Type B pancreatic cell (in vitro differentiated cells): ENCODE measurements at places on chromosomes 7 and 10. TPM values are rescaled to one million over a fixed set of nuclear protein-coding genes. Genes with fewer than 3 reads are reported as not detected.

DNA sequence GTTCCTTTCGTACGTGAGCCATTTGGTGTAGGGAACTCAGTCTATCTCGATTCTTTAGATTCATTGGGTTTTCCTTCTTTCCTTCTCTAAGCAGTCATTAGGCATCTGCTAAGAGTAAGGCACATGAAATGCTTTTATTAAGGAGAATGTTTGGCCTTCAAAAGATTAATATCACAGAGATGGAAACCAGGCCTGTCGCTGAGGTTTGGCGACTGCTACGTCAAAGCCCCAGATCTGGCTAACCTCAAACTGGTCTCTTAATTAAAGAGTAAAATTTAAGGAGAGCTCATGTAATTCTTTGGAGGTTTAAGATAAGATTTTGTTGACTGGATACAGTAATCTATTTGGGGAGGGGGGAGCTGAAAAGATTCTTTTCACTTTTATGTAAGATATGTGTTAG, 189.8 kb downstream of the JCAD start:
- H3K36me3 ChIP-seq: peaks cover 14% of the 10 kb centered on the region
- no peak for DNase-seq
- peak overlapping the region; percentile 62 for H3K27ac ChIP-seq
- no peaks in the 10 kb centered on the region for H3K27me3 ChIP-seq

DNA sequence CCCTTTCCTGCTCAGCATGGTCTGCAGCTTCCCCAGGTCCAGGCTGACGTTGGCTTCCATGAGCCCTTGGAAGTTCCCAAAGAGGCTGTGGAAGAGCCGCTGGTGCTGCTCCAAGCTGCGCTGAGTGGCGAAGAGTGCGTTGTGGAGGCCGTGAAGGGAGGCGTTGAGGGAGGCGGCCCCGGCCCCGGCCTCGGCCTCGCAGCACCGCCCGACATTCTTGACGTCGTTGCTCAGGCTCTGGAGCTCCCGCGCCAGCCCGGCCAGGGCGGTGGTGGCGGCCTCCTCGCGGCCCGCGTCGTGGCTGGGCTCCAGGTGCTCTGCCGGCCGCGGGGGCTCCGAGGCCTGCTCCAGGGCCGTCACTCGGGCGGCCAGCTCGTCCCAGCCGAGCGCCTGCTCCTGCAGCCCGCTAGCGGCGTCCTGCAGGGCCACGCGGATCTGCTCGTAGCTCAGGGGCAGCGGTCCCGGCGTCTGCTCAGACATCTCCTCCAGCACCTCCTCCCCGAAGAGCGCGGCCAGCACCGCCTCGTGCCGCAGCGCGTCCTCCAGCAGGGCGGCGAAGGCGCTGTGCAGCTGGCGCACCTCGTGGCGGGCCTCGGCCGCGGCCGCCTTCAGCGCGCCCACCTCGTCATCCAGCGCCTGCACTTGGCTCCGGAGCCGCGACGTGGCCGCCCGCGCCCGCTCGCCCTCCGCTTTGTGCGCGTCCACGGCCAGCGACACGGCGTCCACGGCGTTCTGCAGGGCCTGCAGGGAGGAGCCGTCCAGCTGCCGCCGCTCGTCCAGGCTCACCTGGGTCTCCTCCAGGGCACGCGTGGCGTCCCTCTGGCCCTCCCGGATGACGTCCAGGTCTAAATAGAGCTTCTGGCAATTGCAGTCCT, 14.7 kb downstream of the MMRN2 start:
- peak; percentile 68 for DNase-seq
- no peaks in the 10 kb centered on the region for H3K36me3 ChIP-seq
- peaks cover 4% of the 10 kb centered on the region for H3K27me3 ChIP-seq
- peaks cover 19% of the 10 kb centered on the region for H3K4me1 ChIP-seq
- H3K27ac ChIP-seq: no peak overlapping the region

DNA sequence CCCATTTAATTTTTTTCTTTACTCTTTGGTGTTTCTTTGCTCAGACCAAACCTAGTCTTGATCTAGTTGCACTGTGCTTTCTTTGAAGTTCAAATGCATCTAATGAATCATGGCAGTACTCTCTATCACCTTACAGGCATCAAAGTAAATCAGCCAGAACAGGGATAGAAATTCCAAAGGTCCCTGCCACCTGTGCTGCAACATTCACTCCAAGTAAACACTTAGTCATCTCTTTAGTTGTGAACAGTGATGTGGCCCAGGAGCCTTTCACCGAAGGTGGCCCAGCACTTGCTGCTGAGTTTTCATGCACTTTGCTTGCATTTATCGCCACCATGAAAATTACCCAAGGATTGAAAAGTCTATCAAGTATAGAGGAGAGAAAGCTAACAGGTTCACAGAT, 314.1 kb upstream of the ETV1 start:
- DNase-seq: no peak
- H3K27ac ChIP-seq: no peak overlapping the region
- no peaks in the 10 kb centered on the region for H3K36me3 ChIP-seq
- H3K27me3 ChIP-seq: no peaks in the 10 kb centered on the region

DNA sequence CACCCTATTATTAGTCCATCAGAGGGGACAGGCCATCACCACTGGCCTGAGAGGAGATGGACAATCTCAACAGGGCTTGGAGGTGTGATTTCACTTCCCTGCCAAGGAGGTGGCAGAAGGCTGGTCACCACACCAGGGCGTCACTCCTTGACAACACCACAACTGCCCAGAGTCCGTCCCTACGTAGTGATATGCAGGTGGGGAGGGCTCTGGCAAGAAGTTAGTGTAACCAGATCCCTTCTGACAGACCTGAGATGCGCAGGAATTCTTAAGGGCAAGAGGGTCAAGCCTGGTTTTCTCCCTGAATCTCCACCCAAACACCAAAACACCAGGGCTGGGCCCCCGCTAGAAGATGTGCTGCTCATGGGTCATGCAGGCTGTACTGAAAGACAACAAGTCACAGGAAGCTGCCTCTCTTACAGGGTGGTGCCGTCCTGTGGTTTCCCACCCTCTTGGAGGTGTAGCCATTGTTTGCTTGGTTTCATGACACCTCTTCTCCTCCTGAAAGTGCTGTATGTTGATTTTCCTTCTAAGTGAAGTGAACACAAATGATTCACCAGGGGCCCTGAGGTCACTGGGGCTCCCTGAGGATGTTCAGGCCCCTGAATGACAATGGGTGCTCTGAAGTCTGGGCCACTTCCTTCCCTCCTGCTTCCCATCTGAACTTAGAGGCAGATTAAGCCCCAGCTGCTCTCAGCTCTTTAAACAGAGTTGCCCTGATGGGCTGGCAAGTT, 27.1 kb downstream of the ATXN7L1 start:
- no peak overlapping the region for H3K27ac ChIP-seq
- H3K27me3 ChIP-seq: no peaks in the 10 kb centered on the region
- peaks cover 24% of the 10 kb centered on the region for H3K36me3 ChIP-seq
- peaks cover 23% of the 10 kb centered on the region for H3K4me1 ChIP-seq
- DNase-seq: no peak

DNA sequence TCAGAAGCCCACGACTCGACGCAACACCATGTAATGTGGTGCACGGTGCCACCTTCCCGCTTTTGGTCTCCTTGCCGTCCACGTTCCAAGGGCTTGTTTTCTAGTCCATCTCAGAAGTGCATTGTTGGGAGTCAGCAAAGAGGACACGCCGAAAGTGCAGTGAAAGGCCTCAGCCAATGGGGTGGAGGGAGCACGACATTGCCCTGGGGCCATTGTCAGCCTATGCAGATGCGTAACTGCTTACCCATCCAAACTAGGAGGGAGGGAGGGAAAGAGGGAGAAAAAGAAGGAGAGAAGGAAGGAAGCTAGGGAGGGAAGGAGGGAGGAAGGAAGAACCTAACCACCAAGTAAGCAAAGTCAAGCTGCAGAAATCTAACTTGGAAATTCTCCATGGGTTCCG, 202.4 kb downstream of the CCDC3 start:
- no peaks in the 10 kb centered on the region for H3K27me3 ChIP-seq
- peaks cover 36% of the 10 kb centered on the region for H3K4me1 ChIP-seq
- H3K27ac ChIP-seq: no peak overlapping the region
- peaks cover 16% of the 10 kb centered on the region for H3K36me3 ChIP-seq
- DNase-seq: no peak
- H3K4me3 ChIP-seq: no peak overlapping the region

DNA sequence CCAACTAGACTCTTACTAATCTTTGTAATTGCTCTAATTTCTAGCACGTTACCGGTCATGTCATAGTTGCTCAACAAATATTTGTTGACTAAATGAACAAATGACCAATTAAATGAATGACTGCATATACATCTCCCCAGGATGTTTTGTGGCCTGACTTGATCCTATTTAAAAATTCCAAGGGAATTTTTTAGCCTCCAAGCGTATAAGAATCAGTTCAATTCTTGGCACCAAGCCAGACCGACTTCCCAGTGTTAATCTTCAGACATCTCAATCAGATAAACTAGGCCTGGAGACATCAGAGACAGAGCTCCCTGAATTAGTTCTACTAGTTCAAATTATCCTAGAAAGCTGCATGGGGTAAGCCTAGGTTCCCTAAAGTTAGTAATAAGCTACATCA, 96.0 kb downstream of the GSAP start:
- H3K4me1 ChIP-seq: peaks cover 18% of the 10 kb centered on the region
- H3K27ac ChIP-seq: no peak overlapping the region
- no peak for DNase-seq
- H3K4me3 ChIP-seq: no peak overlapping the region
- H3K27me3 ChIP-seq: no peaks in the 10 kb centered on the region
- H3K36me3 ChIP-seq: peaks cover 7% of the 10 kb centered on the region

GRCh38 chr10:32376097-32376496, 29.1 kb upstream of the EPC1 start:
- no peak overlapping the region for H3K27ac ChIP-seq
- no peaks in the 10 kb centered on the region for H3K27me3 ChIP-seq
- H3K36me3 ChIP-seq: peaks cover 16% of the 10 kb centered on the region

- no peak overlapping the region for H3K4me3 ChIP-seq
- no peaks in the 10 kb centered on the region for H3K4me1 ChIP-seq
- no peaks in the 10 kb centered on the region for H3K27me3 ChIP-seq
- peaks cover 9% of the 10 kb centered on the region for H3K36me3 ChIP-seq
- H3K27ac ChIP-seq: no peak overlapping the region
Measured at GRCh38 chr7:76062254-76062653, 14.3 kb downstream of the MDH2 start.

- H3K36me3 ChIP-seq: peaks cover 3% of the 10 kb centered on the region
- no peak overlapping the region for H3K4me3 ChIP-seq
- H3K27ac ChIP-seq: no peak overlapping the region
- peak; percentile 66 for DNase-seq
- no peaks in the 10 kb centered on the region for H3K27me3 ChIP-seq
Measured at GRCh38 chr7:157474685-157475084, 137.9 kb downstream of the DNAJB6 start.

Gene MSMB
- total RNA-seq: 5.6 and 7.7 TPM in 2 replicates

DNA sequence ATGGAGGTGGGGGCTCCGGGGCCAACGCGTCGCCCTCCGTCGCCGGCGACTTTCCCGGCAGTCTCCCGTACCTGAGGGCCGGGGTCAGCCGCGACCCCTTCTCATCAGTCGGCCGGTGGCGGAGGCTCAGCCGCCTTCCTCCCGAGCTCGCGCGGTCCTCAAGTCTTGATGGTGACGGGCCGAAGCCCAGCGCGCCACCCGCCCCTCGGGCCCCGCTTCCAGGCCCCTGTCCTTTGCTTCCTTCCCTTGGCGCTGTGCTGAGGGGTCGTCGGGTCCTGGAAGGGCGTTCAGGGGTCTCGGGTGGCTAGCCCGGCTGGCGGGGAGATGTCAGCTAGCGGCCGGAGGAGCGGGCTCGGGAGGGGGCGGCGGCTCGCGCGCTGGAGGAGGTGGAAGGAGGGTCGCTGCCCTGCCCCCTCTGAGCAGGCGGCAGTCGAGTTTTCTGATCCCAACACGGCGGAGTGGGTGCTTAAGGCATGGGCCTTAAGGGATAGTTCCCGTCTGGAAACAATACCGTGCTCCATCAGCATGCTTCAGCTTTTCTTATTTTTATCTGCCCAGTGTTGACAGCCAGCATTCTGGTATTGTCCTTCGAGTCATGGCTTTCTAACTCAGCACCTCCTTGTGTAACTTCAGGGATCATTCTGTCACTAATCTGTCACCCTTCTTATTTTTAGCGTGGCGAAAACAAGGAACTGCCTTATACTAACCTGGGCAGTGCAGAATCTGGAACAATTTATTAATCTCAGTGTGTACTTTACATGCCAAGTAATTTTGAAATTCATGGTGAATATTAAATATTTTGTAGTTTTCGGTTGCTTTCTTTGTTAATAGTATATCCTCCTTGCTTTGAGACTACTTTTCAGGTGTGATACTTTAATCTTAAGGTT, 748 bp downstream of the PHTF2 start:
- peak overlapping the region; percentile 93 for H3K4me3 ChIP-seq
- DNase-seq: peak; percentile 75
- peaks cover 6% of the 10 kb centered on the region for H3K36me3 ChIP-seq
- H3K27me3 ChIP-seq: no peaks in the 10 kb centered on the region
- H3K4me1 ChIP-seq: peaks cover 22% of the 10 kb centered on the region

DNA sequence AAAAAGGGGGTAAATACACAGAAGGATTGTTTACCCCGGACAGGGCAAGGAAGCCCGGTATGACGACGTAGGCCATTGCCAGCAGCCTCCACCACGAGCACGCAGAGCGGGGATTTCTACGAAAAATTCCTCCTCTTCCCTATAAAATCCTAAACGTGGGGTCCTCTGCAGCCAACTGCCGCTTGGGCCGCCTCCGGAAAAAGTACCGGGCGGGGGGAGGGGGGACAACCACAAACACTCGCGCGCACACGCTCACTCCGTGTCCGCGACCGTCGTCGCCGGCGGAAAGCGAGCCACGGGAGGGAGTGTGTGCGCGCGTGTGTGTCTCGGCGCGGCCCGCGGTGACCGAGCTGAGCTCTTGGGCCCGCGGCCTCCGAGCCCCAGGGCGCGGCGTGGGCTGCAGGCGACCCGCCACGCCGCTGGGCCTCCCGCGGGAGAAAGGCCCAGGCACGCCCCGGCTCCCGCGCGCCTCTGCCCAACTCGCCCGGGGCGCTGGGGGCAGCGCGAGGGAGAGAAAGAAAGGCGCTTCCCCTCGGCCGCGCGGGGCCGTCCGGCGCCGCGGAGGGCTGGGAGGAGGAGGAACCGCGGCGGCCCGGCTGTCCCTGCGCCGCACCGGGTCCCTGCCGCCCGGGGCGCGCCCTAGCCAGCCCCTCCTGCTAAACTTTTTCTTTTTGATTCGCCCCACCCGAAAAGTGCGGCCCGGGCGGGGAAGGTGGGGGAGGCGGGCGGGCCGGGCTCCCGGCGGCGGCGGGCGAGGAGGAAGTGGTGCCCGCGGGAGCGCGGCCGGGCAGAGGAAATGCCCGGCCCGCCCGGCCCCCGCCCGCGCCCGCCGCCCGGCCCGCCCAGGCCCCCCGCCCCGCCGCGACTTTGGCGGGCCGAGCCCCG, 1.5 kb downstream of the CTBP2 start:
- H3K27ac ChIP-seq: peak overlapping the region; percentile 91
- H3K36me3 ChIP-seq: no peaks in the 10 kb centered on the region
- peaks cover 41% of the 10 kb centered on the region for H3K4me1 ChIP-seq
- DNase-seq: peak; percentile 69

- H3K36me3 ChIP-seq: no peaks in the 10 kb centered on the region
- peak overlapping the region; percentile 76 for H3K27ac ChIP-seq
- no peak for DNase-seq
- H3K27me3 ChIP-seq: peaks cover 15% of the 10 kb centered on the region
- H3K4me3 ChIP-seq: peak overlapping the region; percentile 6
- peaks cover 15% of the 10 kb centered on the region for H3K4me1 ChIP-seq
Measured at GRCh38 chr10:69446650-69447151, 4.6 kb upstream of the TSPAN15 start.

- H3K36me3 ChIP-seq: peaks cover 51% of the 10 kb centered on the region
- no peaks in the 10 kb centered on the region for H3K4me1 ChIP-seq
- no peak overlapping the region for H3K27ac ChIP-seq
- H3K4me3 ChIP-seq: no peak overlapping the region
- no peak for DNase-seq
Measured at GRCh38 chr7:87356448-87356847, 11.0 kb downstream of the CROT start.

Gene ST8SIA6
- 1.0 and 1.8 TPM in 2 replicates for total RNA-seq

GRCh38 chr7:99693427-99694200, 13.8 kb upstream of the CYP3A5 start:
- H3K27me3 ChIP-seq: no peaks in the 10 kb centered on the region
- no peak for DNase-seq
- no peaks in the 10 kb centered on the region for H3K36me3 ChIP-seq
- peak overlapping the region; percentile 90 for H3K27ac ChIP-seq
- H3K4me1 ChIP-seq: peaks cover 16% of the 10 kb centered on the region
